Dermis microvascular lymphatic vessel endothelial cell (primary cell): ENCODE measurements at places on chromosomes 5 and 9. TPM values are rescaled to one million over a fixed set of nuclear protein-coding genes. Genes with fewer than 3 reads are reported as not detected.
A peak's percentile ranks its signal among the peaks of the same experiment; 100 is the strongest.

DNA sequence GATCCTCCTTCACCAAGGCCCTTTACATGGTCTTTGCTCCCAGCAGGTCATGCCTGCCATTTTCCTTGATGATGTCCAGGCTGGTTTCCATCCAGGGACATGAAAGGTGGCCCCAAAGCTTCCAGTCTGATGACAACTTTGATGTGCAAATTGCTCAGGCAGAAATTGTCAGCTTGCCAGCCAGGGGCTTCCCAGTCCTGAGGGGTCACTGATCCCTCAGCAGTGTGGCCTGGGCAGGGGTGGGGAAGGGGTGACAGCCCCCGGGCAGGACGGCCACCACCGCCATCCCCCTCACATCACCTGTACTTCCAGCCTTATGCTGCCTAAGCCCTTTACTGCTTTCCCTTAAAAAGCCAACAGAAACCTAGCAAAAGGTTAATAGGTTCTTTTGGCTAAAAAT lies 96.3 kb downstream of the ANKRD33B start:
- no peak for DNase-seq

- DNase-seq: no peak
Measured at GRCh38 chr9:126380447-126380846, 53.8 kb downstream of the MVB12B start.

GRCh38 chr5:73603998-73604397 lies 22.0 kb upstream of the ARHGEF28 start:
- DNase-seq: no peak

- DNase-seq: no peak
Measured at GRCh38 chr9:91219557-91219956, 142.2 kb downstream of the AUH start.

The GRXCR2 gene
- not detected in 2 replicates for total RNA-seq

GRCh38 chr9:30744871-30745270 lies 1639.6 kb upstream of the ACO1 start:
- no peak for DNase-seq

- no peak for DNase-seq
Measured at GRCh38 chr5:74179179-74179578, 461.3 kb downstream of the ENC1 start.

GRCh38 chr9:33147416-33148169 lies 19.5 kb downstream of the B4GALT1 start:
- DNase-seq: no peak

The EIF4E1B gene
- under 0.01 TPM in 1 of 2 replicates, not detected in the other for total RNA-seq

DNA sequence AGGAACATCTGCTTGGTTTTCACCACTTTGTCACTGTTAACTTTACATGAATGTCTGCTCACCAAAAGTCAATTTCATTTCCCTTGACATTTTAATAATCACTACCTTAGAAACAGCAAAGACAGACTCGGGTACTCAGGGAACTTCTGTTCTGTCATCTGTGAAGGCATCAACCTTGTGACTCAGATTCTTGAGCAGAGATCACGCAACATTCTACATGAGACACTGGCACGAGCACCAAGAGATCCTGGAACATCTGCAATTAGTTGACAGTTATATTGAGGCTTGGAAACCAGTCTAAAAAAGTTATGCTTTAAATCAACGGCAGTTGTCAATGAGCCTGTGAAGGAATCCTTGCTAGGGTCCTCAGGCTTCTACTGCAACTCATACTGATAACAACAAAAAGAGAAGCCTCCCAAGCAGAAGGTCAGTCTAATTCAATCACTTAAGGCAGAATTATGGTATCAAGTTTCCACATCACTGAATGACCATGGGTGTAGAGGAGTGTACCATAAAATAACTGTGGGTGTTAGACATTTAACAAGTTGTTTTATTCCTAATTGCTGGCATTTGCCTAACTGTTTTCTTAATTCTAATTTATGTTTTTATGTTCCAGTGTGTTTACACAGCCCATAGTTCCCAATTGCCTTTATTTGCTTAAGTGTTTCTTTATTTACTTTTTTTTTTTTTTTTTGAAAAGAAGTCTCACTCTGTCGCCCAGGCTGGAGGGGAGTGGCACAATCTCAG lies 3.3 kb upstream of the PBX3 start:
- no peak for DNase-seq

DNA sequence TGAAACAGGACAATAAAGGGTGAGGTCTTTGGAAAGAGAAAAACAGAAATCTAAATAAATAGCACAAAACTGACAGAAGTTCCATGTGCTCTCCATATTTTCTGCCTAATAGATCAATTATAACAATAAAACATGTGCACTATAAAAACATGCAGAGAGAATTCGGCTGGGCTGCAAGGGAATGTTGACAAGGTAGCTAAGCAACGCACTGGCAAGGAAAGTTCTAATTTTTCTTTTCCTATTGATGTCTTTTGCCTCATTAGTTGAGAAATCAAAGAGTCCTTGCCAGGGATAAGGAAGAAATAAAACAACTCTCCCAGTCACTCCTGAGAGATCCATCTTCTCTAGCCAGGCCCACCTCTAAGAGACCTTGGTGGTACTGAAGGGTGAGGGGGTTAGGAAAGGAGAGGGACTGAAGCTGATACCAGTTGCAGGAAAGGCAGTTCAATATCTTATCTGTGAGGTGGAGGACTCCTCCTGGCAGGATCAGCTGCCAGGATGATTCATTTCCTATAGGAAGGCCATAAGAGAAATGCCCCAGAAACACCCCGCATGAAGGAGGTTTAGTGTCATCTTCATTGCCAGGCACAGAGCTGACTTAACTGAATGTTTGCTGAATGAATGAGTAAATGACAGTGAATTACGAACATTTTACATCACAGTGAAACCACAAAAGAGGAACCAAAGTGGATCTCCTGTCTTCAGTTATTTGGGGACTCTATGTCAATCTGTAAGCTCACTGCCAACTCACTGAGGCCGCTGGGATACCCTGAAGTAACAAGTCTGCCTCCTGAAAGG lies 63.7 kb upstream of the IFNK start:
- peak; percentile 58 for DNase-seq

The SLCO6A1 gene
- not detected in 2 replicates for total RNA-seq

GRCh38 chr9:14275331-14275730 lies 38.6 kb downstream of the NFIB start:
- DNase-seq: no peak

The FIBCD1 gene
- total RNA-seq: under 0.01 TPM in 1 of 2 replicates, not detected in the other

The PLPP7 gene
- total RNA-seq: 1.9 and 2.3 TPM in 2 replicates

The NR4A3 gene
- under 0.01 TPM in 2 replicates for total RNA-seq

GRCh38 chr5:123422433-123423277 lies 548 bp downstream of the CEP120 start:
- DNase-seq: no peak

The CARTPT gene
- not detected in 2 replicates for total RNA-seq

DNA sequence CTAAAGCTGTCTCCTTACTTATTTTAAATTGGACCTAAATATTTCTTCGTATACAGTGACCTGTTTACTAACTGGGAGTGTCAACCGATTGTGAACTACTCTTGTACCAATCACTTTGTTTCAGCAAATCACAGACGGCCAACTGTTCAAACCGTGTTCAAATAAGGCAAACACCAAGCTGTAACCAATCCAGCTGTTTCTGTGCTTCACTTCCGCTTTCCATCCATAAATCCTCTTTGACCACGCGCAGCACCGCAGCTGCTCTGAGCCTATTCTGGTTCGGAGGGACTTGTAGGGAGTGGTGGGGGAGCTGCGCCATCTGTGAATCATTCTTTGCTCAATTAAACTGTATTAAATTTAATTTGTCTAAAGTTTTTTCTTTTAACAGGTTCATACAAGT lies 4.8 kb upstream of the FAM240B start:
- DNase-seq: no peak

DNA sequence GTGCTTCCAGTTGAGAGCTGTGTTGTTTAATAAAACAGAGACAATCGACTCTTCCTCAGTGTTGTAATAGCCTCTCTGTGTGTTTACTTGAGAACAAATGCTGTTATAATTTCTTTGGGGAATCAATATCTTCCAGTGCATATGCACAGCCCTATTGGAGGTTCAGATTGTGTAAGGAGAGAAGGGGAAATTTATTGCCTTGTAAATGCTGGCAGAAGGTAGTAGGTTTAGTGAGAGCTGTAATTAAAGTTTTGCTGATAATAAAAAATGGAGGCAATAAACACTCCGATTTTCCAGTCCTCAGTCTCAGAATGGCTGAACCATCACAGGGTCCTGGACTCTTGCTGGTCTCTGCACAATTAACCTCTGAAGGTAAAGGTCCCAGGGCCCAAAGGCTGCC lies 128.3 kb downstream of the C5orf15 start:
- no peak for DNase-seq

DNA sequence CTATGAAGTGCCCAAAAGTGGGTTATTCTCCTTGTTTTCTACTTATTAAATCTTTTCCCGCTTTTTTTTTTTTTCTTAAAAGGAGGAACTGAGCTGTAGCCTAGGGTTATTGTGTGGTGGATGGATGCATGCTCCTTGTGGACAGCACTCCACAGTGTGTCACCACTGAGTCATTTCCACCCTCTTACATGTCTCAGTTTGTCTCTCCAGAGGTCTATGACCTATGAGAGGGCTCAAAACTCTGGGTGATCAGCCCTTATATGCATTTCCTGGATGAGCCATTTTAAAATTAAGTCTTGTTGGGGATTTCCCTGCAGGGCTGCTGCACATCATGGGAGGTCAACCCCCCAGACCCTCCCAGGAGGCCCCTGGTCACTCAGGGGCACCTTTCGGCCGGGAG lies 102.2 kb upstream of the MOCS2 start:
- DNase-seq: peak; percentile 64

The INSL4 gene
- not detected in 2 replicates for total RNA-seq

- no peak for DNase-seq
Measured at GRCh38 chr9:130354806-130355205, 89.2 kb downstream of the HMCN2 start.

DNA sequence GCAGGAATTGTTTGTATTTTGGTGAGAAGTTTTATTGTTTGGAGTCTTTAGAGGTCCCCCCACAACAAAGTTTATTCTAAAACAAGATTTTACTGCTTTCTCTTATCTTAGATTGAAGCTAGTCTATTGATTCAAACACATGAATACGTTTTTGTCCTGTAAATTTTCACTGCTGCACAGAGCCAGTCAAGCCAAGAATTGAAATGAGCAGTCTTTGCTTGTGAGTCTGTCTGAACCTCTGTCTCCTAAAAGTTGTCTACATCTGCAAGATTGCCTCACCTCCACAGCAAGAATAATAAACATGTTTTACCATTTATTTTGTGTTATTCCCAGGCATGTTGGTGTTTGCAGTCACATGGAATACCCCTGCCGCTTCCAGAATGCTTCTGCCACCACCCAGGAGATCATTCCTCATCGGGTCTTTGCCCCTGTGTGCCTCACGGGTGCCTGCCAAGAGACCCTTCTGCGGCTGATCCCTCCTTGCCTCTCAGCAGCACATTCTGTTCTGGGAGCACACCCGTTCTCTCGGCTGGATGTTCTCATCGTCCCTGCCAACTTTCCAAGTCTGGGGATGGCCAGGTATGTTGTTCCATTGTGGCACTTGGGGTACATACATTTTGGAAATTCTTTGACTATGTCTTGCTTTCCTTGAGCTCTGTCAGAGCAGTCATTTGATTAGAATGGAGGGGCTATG lies 74.1 kb downstream of the AOPEP start:
- DNase-seq: no peak

DNA sequence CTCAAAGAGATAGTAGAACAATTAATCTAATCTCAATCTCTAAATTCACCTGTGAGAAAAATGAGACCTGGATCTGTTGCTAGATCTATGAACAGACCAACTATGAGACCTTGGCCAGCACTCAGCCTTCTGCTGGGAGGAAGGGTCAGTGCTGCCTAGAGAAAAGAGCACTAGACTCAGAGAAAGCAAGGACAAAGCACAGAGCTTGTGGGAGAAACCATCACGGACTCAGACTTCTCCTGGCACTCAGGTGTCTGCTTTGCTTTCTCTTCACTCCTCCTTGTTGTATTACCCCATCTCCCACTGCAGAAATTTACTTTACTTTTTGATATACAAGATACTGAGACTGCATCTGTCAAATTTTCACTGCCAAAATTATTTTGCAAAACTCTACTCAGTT lies 890.0 kb upstream of the NUDT12 start:
- DNase-seq: no peak

GRCh38 chr5:316210-317085 lies 5.1 kb upstream of the AHRR start:
- no peak for DNase-seq

The DIPK1B gene
- 70.8 and 93.8 TPM in 2 replicates for total RNA-seq

GRCh38 chr5:64838376-64838775 lies 69.6 kb downstream of the CWC27 start:
- peak; percentile 66 for DNase-seq

- DNase-seq: no peak
Measured at GRCh38 chr9:98045234-98046179, 11.0 kb upstream of the NANS start.
